ENCODE measurements at places on chromosomes 2 and 18. TPM values are rescaled to one million over a fixed set of nuclear protein-coding genes. Genes with fewer than 3 reads are reported as not detected.

DNA sequence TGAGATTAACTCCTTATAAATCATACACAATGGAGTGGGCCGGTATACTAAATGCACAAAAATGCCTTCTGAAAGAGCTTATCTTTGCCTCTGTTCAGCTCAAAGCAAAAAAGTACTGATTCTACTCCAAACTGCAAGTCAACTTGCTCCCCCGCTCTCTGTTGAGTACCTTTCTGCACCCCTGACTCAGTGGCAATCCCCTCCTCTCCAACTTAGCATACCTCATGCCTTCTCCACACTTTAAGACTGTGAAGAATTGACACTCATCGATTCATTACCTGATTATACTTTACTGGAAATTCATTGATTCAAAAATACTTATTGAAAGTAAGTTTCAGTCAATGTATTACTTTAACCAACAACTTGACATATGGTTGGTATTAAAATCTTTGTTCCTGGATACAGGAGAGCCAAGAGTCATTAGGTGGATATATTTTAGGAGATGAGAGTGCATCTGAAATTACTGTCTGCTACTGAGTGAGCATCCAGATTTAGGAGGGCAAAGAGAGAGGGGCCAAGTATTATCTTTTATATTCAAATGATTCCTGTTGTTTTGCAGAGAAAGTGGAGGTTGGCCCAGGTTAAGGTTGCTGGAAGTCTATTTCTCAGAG is 187.7 kb downstream of the ICOS start:
- H3K27me3 ChIP-seq: no peaks in the 10 kb centered on the region
- no peak for DNase-seq
- H3K4me1 ChIP-seq: peaks cover 3% of the 10 kb centered on the region
- no peak overlapping the region for H3K27ac ChIP-seq

Gene CYP26B1
- total RNA-seq: 0.36 TPM

- peak overlapping the region; percentile 19 for H3K4me3 ChIP-seq
- DNase-seq: no peak
- no peaks in the 10 kb centered on the region for H3K36me3 ChIP-seq
- no peaks in the 10 kb centered on the region for H3K27me3 ChIP-seq
- no peak overlapping the region for H3K27ac ChIP-seq
- H3K4me1 ChIP-seq: peaks cover 7% of the 10 kb centered on the region
These were observed 12.6 kb downstream of the RTP5 start for GRCh38 chr2:241882091-241882625.

DNA sequence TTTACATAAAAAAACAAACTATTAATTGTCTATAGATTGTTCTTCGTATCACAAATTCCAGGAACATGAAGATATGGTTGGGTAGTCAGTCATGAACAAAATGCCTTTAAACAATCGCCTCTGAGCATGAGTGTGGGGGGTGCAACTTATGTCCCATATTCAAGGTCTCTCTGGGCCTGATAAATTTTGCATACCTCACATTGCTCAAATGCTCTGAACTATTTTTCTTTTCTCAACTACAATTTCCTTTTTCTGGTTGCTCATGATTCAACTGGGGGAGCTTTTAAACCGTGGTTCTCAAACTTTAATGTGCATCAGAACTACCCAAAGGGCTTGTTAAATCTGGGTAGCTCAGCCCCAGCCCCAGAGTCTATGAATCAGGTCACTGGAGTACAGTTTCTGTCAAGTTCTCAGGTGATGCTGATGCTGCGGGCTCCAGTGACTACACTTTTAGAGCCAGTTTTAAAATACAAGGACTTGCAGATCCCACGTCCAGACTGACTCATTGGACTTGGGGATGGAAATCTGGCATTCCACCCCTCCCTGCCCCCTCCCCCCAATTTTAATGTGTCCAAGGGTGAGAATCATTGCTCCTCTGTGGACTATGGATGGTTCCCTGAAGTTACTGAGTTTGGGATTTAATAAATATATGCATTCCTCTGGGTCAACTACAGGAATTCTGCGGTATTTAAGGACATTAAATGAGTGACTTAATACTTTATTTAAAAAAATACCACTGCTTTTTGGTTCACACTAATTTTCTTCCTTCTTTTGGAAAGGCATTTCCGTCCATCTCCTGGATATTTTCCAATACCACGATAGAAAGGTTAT is 1.5 kb upstream of the GPD2 start:
- peak overlapping the region; percentile 76 for H3K4me3 ChIP-seq
- H3K27me3 ChIP-seq: no peaks in the 10 kb centered on the region
- no peak overlapping the region for H3K27ac ChIP-seq

Gene SLC40A1
- total RNA-seq: not detected

DNA sequence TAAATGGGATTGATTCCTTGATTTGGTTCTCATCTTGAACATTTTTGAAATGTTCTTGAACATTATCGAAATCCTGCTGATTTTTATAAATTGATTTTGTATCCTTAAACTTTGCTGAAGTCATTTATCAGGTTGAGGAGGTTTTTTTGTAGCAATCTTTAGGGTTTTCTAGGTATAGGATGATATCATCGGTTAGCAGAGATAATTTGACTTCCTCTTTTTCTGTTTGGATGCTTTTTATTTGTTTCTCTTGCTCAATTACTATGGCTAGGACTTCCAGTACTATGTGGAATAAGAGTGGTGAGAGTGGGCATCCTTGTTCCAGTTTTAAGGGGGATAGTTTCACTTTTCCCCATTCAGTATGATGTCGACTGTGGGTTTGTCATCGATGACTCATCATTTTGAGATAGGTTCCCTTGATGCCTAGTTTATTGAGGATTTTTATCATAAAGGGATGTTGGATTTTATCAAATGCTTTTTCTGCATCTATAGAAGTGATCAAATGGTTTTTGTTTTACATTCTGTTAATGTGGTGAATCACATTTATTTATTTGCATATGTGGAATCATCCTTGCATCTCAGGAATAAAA is 201.5 kb upstream of the ZSWIM2 start:
- no peak overlapping the region for H3K27ac ChIP-seq
- no peaks in the 10 kb centered on the region for H3K36me3 ChIP-seq
- no peak for DNase-seq
- H3K27me3 ChIP-seq: no peaks in the 10 kb centered on the region

DNA sequence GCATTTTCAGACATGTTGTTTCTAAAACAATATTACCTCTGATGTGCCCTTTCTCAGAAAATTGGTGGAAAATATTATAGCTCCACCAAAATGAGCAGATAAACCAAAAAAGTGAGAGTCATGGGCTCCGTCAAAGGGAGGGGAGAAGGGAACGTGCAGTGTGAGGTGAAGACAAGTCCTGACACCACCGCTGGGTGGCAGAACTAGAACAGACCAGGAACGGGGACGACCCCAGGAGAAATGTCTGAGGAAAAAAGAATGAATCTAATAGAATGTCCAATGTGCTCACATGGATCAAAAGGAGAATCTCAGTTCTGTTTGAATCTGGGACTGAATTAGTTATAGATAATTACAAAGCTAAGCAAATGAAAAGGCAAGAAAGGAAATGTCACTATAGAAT is 22.6 kb upstream of the BCL2 start:
- H3K4me1 ChIP-seq: peaks cover 2% of the 10 kb centered on the region
- no peaks in the 10 kb centered on the region for H3K36me3 ChIP-seq
- no peaks in the 10 kb centered on the region for H3K27me3 ChIP-seq
- no peak overlapping the region for H3K27ac ChIP-seq

DNA sequence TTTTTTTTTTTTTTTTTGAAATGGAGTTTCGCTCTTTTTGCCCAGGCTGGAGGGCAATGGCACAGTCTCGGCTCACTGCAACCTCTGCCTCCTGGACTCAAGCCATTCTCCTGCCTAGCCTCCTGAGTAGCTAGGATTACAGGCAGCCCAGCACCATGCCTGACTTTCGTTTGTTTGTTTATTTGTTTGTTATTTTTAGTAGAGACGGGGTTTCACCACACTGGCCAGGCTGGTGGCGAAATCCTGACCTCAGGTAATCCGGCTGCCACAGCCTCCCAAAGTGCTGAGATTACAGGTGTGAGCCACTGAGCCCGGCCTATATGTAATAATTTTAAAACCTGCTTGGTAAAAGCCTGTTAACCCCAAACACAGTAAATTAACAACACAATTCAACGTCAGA is 435.7 kb downstream of the LRRTM4 start:
- no peaks in the 10 kb centered on the region for H3K36me3 ChIP-seq
- H3K27me3 ChIP-seq: no peaks in the 10 kb centered on the region
- H3K4me3 ChIP-seq: no peak overlapping the region
- peak overlapping the region; percentile 44 for H3K27ac ChIP-seq

Gene FBXO48
- 1.1 TPM for total RNA-seq

DNA sequence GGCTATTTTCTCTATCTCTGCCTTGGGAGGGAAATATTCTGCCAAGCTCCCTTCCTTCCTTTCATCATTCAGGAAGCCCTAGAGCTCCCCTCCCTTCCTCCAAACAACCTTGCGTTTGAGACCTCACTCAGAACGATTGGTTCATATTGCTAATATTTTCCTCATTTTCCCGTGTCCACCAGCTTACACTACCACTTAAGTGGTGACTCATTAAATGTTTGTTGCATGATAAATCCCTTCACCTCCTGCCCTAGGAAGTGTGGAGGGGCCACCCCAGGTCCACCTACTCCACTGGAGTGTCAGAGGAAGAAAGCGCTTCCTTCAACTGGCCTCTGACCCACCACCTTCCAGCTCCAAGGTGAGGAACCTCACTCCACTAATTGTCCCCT is 2.3 kb upstream of the LPIN2 start:
- no peak overlapping the region for H3K4me3 ChIP-seq
- H3K27ac ChIP-seq: no peak overlapping the region
- no peaks in the 10 kb centered on the region for H3K36me3 ChIP-seq
- no peaks in the 10 kb centered on the region for H3K27me3 ChIP-seq
- H3K4me1 ChIP-seq: no peaks in the 10 kb centered on the region

- H3K36me3 ChIP-seq: no peaks in the 10 kb centered on the region
- no peaks in the 10 kb centered on the region for H3K4me1 ChIP-seq
- DNase-seq: no peak
- H3K4me3 ChIP-seq: no peak overlapping the region
These were observed 286.0 kb downstream of the LPIN1 start for GRCh38 chr2:12032398-12032797.

DNA sequence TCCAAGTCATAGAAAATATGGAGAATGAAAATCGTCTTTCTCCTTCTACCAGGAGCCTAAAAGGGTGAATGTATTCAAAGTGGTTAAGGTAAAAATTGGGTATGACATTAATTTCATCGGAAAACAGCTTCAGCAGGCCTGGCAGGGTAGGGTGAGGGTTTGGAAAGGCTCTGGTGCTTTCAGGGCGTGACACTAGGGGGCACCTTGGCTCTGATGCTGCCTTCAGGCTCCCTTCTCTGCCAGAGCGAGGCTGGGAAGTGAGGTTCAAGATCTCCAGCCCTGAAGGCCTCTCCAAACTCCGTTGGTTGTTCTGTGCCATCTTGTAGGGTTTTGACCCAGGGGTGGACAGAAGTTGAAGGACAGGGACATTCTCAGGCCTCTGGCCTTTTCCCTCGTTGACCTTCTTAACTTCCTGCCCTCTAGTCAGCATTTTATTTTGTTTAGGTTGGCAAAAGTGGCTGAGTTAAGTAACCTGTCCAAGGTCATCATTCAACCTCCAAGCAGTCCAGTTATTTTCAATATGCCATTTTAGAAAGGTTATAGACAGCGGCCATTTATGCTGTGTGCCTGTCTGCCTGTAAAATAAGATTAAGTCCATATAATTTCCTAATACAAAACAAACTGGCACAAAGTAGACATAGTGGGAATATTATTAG is 40.3 kb downstream of the EML6 start:
- H3K4me1 ChIP-seq: no peaks in the 10 kb centered on the region
- no peaks in the 10 kb centered on the region for H3K36me3 ChIP-seq
- no peaks in the 10 kb centered on the region for H3K27me3 ChIP-seq
- no peak overlapping the region for H3K4me3 ChIP-seq
- no peak overlapping the region for H3K27ac ChIP-seq

GRCh38 chr18:78688916-78689315 is 290.7 kb upstream of the SALL3 start:
- no peak for DNase-seq
- no peak overlapping the region for H3K27ac ChIP-seq
- H3K4me3 ChIP-seq: no peak overlapping the region
- H3K36me3 ChIP-seq: no peaks in the 10 kb centered on the region
- H3K4me1 ChIP-seq: no peaks in the 10 kb centered on the region
- no peaks in the 10 kb centered on the region for H3K27me3 ChIP-seq

DNA sequence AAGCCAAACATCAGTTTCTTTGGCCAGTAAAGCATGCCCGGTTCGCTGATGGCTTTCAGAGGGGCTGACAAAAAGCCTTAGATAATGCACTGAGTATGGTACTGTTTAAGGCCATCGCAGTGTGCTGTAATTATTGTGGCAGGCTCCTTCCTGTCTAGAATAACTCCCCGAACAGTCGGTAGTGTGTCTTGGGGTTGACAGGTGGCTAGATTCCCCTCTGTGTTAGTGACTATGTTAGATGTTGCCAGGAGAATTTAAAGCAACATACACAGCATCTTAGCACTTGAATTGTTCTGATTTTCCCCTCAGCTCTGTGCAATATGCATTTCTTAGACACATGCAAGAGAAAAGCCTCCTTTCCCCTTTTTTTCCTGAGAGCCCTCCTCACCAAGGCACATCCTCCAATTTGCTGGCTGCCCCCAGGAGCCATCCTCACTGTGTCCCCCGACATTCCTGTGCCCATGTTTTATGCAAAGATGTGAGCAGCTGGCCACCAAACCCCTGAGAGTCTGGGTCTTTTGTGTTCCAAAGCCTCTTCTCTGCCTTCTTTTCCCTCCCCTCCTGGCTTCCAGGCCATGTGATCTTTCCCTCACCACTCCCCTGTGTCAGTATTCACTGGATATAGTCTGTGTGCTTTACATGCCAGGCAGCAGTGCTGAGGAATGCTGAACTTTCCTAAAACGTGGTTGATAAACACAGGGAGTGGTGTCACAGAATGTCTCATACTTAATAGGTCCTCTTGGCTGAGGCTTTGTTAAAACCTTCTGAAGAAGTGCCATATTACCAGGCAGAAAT is 331.5 kb downstream of the HRH4 start:
- no peaks in the 10 kb centered on the region for H3K36me3 ChIP-seq
- no peaks in the 10 kb centered on the region for H3K27me3 ChIP-seq
- H3K4me3 ChIP-seq: no peak overlapping the region
- peaks cover 7% of the 10 kb centered on the region for H3K4me1 ChIP-seq
- DNase-seq: no peak
- H3K27ac ChIP-seq: no peak overlapping the region

GRCh38 chr18:63098018-63098981 is 221.3 kb downstream of the BCL2 start:
- H3K27ac ChIP-seq: no peak overlapping the region
- H3K36me3 ChIP-seq: no peaks in the 10 kb centered on the region
- no peak for DNase-seq
- no peak overlapping the region for H3K4me3 ChIP-seq
- H3K27me3 ChIP-seq: no peaks in the 10 kb centered on the region

- DNase-seq: no peak
- no peaks in the 10 kb centered on the region for H3K36me3 ChIP-seq
- H3K27me3 ChIP-seq: no peaks in the 10 kb centered on the region
- H3K4me3 ChIP-seq: no peak overlapping the region
These were observed 389.8 kb downstream of the BCL11A start for GRCh38 chr2:60163691-60164090.

- no peaks in the 10 kb centered on the region for H3K36me3 ChIP-seq
- no peak for DNase-seq
- H3K4me3 ChIP-seq: no peak overlapping the region
These were observed 23.3 kb downstream of the TNFAIP6 start for GRCh38 chr2:151380580-151381235.

Data from H1 (cell line).